ENCODE measurements at places on chromosomes 6 and 20. TPM values are rescaled to one million over a fixed set of nuclear protein-coding genes. Genes with fewer than 3 reads are reported as not detected.

DNA sequence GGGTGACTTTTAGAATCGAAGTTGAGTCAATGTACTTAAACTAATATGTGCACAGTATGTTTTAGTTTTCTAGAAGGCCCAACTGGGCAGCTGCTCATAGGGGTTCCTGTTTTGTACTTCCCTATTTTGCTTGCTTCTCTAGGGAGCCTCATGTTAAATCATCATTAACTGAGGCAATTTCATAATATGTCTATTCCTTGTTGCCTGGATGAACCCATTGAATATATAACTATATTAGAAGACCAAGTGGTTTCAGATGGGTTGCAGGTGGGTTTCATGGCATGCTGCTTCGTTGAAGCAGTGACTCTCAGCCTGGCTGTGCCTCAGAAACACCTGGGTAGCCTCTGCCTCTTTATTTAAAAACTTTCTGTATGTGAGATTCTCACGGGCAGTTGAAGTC is 22.2 kb downstream of the CARMIL1 start:
- DNase-seq = no peak

- DNase-seq = no peak
These were observed 125.1 kb upstream of the LOC128125822 start for GRCh38 chr6:63447134-63447533.

DNA sequence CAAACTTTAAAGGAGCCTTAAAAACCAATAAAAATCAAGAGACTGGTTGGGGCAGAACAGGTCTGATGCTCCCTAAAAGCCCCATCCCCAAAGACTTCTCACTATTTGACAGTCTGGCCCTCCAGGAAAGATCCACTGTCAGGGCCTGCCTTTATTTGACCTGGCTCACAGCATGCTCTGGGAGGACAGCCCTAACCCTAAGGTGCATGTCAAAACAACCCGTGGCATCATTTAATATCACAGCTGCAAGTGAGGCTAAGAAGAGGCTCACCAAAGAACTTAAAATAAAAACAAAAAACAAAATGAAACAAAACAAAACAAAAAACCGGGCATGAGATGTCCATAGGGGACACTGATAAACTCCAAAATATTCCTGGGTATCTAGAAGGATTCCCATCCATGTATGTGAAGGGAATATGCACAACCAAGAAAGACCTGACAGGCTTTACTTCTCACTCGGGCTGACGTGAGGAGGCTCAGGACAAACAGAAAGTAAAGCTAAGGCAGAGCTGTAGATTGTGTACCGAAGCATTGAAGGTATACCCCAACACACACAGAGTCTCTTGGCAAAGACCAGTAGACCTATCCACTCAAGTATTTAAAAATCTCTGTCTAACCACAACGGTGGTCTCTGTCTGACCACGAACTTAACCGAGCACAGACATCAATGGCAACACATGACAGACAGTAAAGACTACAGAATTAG is 57.3 kb downstream of the AHI1 start:
- DNase-seq = no peak

The MCCD1 gene
- not detected for total RNA-seq

DNA sequence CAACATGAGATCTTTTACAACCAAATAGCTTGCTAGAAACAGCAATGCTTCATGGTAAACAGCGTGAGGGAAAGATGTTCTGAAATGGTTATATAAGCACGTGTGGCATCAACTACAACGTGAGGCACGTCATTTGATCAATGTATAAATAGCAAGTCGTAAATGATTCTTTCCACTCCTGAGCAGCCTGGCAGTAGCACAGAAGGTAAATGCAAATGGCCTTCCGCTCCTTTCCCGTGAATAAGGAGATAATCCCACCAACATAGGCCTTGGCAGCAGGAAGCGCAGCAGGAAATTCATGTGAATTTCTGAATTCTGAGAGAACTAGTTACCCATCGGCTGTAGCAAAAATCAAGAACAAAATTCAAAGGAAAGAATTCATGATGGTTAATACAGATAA is 17.0 kb downstream of the RPS6KA2 start:
- no peak for DNase-seq

DNA sequence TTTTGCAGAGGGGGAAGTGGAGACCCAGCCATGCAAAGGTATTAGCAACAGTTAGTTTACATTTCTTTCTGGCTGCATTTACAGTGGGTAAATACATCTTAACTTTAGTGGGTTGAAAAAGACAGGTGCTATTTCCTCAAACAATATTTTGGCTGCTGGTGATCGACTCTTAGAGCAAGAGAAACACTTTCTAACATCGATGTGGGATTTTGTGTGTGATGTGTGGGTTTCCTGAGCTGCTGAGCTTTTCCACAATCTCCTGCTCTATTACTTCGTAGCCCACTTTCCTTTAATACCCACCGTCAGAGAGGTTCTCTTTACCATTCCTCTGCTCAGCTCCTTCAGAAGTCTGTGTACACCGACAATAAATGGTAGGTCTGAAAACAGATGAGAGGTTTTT is 339.0 kb downstream of the NRN1 start:
- no peak for DNase-seq

GRCh38 chr6:49409951-49410542 is 53.0 kb downstream of the MMUT start:
- DNase-seq = peak; percentile 76

The NOX3 gene
- total RNA-seq = not detected

The REM1 gene
- not detected for total RNA-seq

All from fibroblast of villous mesenchyme (primary cell).